ENCODE measurements at places on chromosomes 12 and 14.
A peak's percentile ranks its signal among the peaks of the same experiment; 100 is the strongest.

DNA sequence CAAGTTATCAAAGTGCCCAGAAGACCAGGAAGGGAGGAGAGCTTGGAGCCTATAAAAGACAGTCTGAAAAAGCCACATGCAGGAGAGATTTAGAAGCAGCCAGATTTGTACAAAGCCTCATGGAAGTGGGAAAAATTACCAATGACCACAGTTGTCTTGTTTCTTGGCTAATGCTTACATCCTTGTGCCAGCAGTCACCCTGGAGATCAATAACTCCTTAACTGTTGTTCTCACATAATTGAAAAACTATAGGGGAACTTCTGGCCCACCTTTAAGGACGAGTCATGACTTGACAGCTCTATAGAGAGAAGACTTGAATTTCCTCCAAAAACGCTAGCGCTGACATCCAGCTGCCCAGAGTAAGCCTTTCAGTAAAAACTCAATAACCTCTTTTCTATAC lies 313.1 kb downstream of the GALC start:
- no peak for DNase-seq

GRCh38 chr14:30295980-30296379 lies 263.0 kb upstream of the G2E3 start:
- DNase-seq, result no peak

- no peak for DNase-seq
Measured at GRCh38 chr12:67818459-67818903, 169.9 kb downstream of the DYRK2 start.

DNA sequence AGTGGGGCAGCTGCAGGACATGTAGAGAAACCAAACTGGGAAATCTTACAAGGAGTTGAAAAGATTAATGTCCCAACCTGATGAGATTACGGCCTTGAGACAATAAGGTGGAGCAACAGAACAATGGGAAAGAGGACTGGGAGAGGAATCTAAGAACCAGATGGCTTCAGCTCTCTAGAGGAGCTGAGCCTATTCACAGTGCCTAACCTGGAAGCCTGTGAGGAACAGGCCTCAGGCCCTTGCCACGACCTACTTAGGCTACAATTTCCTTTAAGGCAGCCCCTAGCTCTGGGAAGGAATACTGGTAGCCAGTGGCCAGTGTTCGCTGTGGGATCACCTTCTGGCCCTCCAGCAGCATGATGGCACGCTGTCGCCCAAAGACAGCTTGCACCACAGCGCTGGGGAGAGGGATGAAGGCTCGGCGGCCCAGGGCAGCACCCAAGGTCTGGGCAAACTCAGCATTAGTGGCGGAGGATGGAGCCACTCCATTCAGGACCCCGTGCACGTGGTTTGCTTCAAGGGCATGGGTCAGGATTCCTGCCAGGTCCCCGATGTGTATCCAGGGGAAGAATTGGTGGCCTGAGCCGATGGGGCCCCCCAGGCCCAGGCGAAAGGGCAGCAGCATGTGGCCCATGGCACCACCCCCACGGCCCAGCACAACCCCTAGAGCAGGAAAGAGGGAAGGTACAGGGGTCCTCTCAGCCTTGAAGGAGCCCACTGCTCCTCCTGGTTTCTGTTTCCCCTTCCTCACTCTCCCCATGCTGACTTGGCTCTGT lies 2.6 kb downstream of the SDR39U1 start:
- no peak for DNase-seq

DNA sequence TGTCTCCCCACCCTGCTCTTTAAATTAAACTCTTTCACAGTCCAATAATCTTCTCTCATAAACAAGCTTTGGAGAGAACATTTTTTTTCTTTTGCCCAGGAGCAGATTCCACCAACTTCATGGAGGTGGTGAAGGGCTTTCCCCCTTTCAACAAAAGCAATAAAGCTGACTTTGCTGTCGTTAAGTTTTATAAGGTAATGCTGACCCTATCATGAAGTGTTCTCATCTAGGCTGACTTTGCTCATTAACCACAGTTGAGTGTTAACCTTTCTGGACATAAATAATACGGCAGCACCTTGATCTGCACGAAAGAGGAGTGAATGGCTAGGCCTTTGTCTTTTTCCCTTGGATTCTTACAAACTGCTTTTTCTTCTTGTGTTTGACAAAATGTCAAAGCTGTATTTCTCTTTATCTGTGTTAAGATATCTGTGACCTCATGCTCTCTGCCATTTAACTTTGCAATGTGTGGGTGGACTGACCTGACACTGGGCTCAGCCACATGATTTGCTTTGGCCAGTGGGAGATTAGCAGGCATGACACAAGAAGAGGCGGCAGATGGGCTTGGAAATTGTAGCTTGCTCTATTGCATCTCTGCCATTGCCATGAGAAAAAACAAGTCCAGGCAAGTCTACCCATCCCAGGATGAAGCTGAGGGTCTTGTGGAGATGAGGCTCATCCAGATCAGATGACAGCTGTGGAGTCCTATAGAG lies 470.9 kb upstream of the CCDC196 start:
- DNase-seq, result no peak

DNA sequence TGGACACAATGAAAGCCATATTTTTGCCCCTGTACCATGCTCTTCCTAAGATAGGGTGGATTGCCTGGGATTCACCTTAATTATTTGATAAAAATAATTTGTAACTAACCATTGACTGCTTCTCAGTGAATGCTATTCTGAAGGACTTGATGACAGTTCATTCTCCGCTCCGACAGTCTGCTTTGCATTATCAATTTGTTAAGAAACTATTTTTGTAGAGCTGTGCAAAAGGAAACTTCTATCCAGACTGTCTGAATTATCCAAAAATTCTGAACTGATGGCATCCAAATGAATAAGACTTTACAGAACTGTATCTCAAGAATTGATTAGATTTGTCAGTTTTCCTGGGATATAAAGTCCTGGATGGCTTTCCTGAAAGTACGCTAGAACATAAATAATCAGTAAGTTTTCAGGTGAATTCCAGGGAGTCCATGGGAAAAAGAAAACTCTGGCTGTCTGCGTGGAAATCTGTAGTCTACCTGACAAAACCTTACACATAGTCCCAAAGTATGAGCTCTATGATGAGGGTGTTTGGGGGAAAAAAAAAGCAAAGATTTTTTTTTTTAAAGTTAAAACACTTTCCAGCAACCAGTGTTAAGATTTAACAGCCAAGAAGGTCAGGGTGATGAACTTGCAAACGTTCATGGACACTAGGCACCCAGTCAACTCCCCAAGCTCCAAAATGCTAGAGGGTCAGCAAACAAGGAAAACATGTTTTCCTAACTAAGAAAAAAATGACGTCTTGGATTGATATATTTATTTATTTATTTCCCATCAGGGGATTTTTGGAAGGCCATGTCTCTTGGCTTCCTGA lies 291.1 kb upstream of the TBX3 start:
- DNase-seq, result no peak

DNA sequence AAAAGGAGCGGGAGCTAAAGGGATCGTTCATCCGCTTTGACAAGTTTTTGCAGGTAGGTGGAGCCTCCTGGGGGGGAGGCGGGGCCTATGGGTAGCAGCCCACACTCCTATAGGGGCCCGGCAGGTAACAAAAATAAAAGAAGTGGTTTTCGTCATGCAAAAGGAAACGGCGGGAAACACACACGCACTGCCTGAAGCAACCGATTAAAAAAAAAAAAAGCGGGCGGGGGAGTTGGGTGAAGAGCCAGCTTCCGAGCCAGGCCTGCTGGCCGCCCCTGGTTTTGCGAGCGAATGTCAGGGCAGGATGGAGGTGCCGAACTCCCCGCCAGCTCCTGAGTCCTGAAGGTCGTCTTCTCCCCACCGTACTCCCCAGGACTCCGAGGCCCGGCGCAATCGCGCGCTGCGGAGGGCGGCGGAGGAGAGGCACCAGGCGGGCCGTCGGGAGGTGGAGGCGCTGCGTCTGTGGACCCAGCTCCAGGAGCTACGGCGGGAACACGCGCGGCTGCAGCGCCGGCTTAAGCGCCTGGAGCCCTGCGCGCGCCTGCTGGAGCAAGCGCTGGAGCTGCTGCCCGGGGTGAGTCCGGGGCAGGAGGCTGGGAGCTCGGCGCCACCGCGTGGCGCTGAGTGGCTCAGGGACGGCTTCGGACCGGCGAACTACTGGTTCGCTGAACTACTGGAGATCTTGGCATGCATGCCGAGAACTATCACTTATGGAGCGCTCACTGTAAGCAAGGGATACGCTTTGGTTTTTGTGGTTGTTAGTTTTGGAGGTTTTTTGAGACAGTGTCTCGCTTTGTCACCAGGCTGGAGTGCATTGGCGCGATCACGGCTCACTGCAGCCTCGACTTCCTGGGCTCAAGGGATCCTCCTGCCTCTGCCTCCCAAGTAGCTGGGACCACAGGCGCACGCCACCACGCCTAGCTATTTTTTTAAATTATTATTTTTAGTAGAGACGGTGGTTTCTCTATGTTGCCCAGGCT lies 3.6 kb downstream of the CFAP73 start:
- peak; percentile 47 for DNase-seq

DNA sequence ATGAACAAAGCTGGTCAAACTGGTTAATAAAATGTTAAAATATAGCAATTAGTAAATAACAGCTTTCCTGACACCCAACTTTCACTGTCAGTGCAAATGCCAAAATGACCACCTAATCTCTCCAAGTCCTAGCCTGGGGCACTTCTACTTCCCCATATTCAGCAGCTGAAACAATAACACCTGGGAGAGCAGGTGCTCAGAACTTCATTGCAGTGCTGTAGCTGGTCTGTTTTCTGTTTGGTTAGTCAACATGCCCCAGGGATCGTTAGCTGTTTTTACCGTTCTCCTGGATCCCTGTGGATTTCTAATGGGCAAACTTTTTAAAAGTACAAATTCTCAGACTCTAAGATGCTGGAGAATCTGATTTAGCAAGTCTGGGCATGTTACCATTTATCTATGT lies 759.7 kb downstream of the GALC start:
- no peak for DNase-seq

DNA sequence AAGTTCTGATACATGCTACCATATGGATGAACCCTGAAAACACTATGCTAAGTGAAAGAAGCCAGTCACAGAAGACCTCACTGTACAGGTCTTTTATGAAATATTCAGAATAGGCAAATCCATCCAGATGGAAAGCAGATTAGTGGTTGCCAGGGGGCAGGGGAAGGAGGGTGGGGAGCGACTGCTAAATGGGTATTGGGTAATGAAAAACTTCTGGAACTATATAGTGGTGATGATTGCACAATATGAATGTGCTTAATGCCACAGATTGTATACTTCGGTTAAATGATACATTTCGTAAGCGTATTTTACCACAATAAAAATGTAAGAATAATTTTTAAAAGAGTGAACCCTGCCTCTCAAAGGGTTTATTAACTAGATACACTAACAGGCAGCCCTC lies 11.8 kb upstream of the KSR2 start:
- no peak for DNase-seq

GRCh38 chr14:48580692-48581091 lies 905.3 kb upstream of the MDGA2 start:
- DNase-seq, result no peak

DNA sequence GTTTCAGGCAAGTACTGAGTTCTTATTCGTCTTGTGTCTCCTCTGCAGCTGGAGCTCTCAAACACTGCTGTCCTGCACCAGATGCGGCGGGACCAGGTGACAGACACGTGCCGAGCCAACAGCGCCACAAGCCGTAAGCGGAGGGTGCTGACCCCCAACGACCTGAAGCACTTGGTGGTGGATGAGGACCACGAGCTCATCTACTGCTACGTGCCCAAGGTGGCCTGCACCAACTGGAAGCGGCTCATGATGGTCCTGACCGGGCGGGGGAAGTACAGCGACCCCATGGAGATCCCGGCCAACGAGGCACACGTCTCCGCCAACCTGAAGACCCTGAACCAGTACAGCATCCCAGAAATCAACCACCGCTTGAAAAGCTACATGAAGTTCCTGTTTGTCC lies 201.2 kb downstream of the SLC41A2 start:
- no peak for DNase-seq

GRCh38 chr12:89575374-89575773 lies 49.5 kb upstream of the POC1B start:
- no peak for DNase-seq

- DNase-seq, result no peak
Measured at GRCh38 chr12:130192642-130193345, 30.5 kb downstream of the FZD10 start.

DNA sequence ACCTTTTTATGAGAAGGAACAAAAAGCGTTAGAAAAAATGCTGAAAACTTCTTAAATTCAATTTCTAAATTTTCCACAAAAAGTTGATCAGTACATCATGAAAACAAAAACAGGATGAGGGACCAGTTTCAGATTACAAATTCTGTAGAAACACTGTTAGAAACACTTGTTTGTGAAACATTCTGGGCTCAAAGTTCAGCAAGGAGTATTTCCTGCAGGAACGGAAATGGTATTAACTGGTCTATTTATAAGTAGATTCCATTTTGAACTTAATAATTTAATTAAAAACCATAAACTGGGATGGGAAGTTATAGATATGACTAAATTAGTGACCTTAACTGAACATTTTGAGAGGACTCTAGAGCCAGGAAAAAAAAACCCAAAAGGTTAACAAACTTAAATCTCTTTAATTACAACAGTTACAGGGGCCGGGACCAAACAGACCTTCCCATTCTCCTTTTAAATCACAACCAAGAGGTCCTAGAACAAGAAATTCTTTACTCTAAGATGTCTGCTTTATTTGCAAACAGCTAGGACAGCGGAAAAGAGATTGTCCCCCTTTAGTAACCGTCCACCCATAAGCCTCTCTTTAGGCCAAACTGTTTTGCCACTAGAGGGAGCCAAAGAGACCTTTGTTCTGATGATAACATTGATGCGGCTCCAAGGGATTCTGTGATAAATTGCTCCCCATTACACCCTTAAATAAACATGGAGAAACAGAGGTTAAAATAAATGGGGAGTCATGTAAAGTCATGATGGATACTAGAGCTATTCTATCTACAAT lies 69.0 kb upstream of the RERGL start:
- DNase-seq, result peak; percentile 0

- no peak for DNase-seq
Measured at GRCh38 chr12:108914121-108914531, 34.2 kb downstream of the DAO start.

DNA sequence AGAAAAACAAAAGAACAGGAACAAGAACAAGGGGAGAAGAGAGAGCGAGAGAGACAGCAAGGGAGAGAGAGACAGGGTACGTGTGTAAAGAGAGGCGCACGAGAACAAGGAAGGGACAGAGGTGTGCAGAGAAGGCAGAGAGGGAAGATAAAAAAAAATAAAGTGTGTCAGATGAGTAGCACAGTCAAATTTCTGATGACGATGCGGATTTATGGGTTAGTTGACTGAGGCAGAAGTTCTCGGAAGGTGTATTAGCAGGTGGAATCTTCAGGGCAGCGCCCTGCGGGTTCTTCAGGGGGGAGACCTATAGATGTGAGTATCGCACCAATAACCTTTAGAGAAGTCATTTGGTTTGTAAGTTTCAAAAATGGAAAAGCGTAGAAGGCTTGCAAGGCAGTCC lies 44.8 kb downstream of the PRKAB1 start:
- no peak for DNase-seq

Measured in stimulated activated CD4-positive, alpha-beta T cell treated with anti-CD3 and anti-CD28 coated beads, Interleukin-2, amount 100 ng/mL, for 4 hours (primary cell).